NCI-H524 (cell line): ENCODE measurements at places on chromosomes 2 and 18.
A peak's percentile ranks its signal among the peaks of the same experiment; 100 is the strongest.

- no peak for DNase-seq
These were observed 113.9 kb downstream of the MYO5B start for GRCh38 chr18:50080932-50081560.

DNA sequence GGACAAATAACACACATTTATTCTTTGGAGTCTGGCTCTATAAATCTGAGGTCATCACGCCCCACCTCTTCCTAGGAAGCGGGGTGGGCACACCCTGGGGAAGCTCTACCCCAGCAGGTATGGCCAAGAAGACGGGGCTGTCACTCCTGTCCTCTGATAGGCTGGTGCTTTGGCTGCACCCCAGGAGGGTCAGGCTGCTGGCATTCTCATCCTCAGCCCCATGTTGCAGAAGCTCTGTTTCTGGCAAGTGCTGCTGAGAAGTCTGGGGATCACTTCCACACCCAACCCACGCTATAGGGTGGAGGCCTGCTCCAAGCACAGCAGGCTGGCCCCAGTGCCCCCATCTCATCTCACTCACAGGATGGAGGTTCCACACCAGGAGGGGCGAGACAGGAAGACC, 17.6 kb downstream of the ARHGEF4 start:
- DNase-seq, result no peak

- no peak for DNase-seq
These were observed 274.8 kb downstream of the ALPK2 start for GRCh38 chr18:58354051-58354450.

- DNase-seq, result no peak
These were observed 36.2 kb downstream of the XDH start for GRCh38 chr2:31378389-31378788.

DNA sequence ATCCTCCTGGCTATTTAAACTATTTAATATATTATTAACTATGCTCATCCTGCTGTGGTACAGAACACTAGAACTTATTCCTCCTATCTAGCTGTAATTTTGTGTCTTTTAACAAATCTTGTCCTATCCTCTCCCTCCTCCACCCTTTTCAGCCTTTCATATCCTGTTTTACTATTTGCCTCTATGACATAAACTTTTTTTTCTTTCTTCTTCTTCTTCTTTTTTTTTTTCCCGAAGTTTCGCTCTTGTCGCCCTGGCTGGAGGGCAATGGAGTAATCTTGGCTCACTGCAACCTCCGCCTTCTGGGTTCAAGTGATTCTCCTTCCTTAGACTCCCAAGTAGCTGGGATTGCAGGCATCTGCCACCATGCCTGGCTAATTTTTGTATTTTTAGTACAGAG, 201.5 kb downstream of the LPIN1 start:
- DNase-seq, result no peak

GRCh38 chr2:122754561-122754960, 999.1 kb downstream of the TSN start:
- no peak for DNase-seq

GRCh38 chr2:124646166-124646815, 621.2 kb downstream of the CNTNAP5 start:
- DNase-seq, result no peak

GRCh38 chr2:67652679-67653078, 255.5 kb downstream of the ETAA1 start:
- DNase-seq, result no peak

GRCh38 chr2:129285012-129285411, 694.5 kb upstream of the RAB6C start:
- no peak for DNase-seq

DNA sequence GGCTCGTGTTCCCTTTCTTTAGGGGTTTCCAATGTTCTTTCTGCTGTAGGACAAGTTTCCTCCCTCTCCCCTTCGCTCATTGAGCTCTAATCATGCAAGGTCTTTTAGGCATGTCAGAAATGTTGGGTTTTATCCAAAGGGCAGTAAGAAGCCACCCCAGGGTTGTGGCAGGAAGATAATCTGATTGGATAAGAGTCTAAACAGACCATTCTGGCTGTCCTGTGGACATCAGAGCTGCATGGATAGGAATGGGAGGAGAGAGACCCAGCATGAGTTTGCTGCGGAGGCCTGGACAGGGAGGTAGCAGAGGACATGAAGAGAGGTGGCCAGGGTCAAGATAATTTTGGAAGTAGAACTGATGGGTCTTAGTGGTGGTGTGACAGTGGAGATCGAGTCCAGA, 88.2 kb downstream of the ACKR3 start:
- DNase-seq, result no peak

DNA sequence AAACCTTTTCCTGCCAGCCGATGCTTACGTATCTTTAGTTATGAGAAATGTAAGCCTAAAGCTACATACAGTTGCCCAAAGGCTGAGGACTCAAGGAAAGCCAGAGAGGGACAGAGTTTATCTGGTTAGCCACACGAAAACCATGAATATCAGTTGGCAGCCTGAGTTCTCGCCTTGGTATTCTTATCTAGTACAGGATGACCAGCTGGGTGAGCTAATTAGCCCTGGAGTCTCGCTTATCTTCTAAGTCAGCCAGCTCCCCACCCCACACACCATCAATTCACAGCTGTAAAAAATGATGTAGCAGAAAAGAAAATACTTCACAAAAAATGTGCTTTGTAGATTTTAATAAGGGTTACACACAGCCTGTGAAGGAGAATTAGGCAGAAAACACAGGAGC, 617.5 kb upstream of the SOX11 start:
- no peak for DNase-seq

- peak; percentile 27 for DNase-seq
These were observed 90.2 kb upstream of the TMEM18 start for GRCh38 chr2:767440-767839.

GRCh38 chr2:12669036-12669435, 47.7 kb upstream of the TRIB2 start:
- no peak for DNase-seq

DNA sequence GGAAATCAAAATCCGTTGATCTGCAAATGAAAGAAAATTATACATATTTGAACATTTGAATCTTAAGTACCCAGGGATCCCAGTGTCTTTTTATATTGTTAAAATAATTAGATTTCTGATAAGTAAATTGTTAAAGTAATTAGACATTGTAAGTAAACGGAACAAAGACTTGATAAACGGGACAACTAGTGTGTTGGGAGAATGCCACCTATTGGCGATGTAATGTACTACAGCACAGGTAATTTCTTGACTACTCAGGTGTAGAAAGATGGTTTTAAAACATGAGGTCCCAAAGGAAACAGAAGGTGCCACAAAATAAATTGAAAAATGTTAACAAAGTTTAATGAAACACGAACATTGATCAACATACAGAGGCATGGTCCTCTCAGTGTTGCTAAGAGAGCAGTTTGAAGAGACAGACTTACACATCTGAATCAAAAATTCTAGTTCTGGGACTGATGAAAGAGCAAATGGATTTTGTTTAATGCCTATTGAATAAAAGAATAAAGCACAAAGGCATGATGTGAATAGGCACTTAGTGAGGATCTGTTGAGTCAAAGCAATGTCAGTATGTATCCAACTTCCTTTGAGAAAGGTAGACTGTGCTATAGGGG, 103.4 kb upstream of the RASGRP3 start:
- DNase-seq, result peak; percentile 53

- DNase-seq, result no peak
These were observed 18.9 kb downstream of the SLC8A1 start for GRCh38 chr2:40432921-40433483.

DNA sequence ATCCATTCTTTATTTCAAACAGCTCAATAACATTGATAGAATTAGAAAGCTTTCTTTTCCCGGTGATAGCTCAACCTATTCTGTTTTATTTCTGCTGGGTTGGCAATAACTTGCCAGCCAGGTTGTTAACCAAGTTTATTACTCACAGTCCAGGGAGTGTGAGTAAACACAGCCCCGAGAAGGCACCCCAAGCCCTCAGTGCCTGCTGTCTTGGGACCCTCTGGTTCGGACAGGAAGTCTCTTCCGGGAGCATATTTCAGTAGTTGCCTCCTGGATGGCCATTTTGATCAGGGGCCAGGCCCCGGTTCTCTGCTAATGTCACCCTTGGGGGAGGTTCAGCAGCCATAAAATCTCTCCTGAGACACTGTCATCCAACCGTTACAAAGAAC, 176.8 kb downstream of the INO80D start:
- DNase-seq, result no peak

DNA sequence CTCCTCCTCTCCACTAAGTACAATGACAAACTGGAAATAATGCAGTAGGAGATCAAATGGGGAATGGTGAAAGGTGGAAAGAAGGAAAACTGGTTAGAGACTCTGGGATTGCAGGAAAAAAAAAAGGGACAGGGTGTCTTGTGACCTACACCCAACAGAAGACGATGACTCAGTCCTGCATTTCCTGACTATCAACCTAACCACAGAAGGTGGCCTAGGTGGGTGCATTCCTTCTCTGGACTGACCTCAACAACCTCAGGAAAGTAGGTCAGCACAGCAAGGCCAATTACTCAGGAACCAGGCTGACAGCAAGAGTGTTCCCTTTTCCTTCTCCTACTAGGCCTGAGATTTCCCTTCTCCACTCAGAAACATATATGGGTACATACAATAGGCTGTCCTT, 1386.4 kb upstream of the ZEB2 start:
- DNase-seq, result no peak

GRCh38 chr2:80153151-80153550, 151.4 kb downstream of the LRRTM1 start:
- no peak for DNase-seq

GRCh38 chr2:38778687-38779082, 675 bp downstream of the GEMIN6 start:
- peak; percentile 60 for DNase-seq

- no peak for DNase-seq
These were observed 250.9 kb downstream of the DSEL start for GRCh38 chr18:67265464-67266245.

GRCh38 chr18:37084912-37085311, 256.0 kb downstream of the KIAA1328 start:
- DNase-seq, result no peak

DNA sequence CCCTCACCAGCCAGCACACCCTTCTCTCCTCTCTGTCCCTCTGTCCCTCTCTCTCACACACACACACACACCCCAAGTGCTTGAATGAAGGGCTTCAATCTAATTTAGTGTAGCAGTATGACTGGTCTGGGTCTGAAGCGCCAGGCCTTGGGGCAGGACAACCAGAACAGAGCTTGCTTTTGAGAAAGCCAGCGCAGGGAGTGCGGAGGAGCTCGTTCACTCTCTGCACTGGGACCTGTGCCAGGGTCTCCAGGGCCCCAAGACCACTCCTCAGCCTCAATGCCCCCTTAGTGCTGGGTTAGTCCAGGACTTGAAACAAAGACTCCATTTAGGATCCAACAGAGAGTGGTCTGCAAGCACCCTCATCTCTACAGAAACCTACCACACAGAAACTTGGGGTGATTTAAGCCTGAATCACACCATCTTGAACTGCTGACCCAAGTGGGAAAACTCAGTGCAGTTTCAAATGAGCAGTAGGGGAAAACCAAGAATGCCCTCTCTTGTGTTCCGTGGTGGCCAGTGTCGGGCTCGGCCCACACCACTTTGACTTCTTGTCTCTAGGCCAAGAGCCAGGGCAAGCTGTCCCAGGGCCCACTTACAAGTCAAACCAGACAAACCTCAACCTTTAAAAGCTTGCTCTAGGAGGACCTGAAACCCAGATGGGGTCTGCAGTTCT, 66.6 kb upstream of the WIPF1 start:
- no peak for DNase-seq

GRCh38 chr2:27980242-27980641, 89.7 kb downstream of the BABAM2 start:
- DNase-seq, result no peak

- DNase-seq, result no peak
These were observed 36.8 kb upstream of the LDLRAD4 start for GRCh38 chr18:13181765-13182164.

- no peak for DNase-seq
These were observed 35.1 kb downstream of the TMEM18 start for GRCh38 chr2:641872-642815.

- DNase-seq, result no peak
These were observed 153.4 kb downstream of the MBP start for GRCh38 chr18:76979111-76979751.

GRCh38 chr2:30591186-30591585, 144.1 kb downstream of the LCLAT1 start:
- DNase-seq, result no peak

- peak; percentile 43 for DNase-seq
These were observed 3.6 kb upstream of the KIAA2012 start for GRCh38 chr2:202069170-202070067.

GRCh38 chr2:73697606-73698005, 39.5 kb downstream of the TPRKB start:
- DNase-seq, result no peak

DNA sequence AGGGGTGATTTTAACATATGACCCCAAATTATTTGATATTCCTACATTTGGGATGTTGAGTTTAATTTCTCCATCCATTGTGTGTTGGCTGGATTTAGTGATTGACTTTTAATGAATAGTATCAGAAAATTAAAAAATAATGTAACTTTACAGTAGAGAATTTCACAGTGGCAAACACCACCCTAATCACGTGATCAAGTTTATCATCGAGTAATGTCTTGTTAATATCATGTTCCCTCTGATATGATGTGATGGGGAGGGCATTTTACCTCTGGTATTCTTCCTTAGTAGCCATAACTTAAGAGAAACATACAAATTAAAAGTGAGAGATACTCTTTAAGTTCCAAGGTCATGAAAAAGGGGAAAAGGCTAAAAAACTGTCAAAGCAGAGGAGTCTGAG, 602.0 kb upstream of the CELF4 start:
- no peak for DNase-seq

DNA sequence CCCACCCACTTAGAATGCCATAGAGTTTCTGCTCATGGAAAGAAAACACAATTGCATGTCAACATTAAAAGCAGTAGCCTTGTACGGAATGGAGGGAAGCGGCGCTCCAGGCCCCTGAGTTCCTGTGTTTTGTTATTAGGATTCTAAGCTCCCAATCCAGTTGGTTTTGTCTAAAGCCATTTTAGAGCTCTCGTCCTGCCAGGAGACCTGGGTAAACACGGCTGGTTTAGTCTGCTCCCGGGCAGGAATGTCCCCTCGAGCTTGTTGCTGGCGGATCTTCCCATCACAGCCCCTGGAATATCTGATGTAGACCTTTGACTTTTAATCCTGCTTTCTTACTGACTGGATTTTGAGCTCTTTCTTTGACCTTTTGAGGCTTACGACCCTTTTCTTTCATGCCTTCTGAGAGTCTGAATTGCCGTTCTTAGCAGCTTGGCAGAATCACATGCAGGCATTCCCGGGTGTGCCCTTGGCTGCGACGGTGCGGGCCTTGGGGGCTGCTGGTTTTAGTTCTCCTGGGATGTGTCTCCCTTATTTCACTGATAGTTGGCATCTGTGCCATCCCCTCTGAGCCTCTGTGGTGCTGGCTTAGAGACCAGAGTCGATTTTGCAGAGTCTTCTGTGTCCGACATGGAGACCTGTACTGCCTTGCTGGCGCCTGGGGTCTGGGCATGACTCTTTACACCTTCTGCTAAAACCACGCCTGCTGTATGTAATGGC, 25.4 kb downstream of the GREB1 start:
- no peak for DNase-seq

DNA sequence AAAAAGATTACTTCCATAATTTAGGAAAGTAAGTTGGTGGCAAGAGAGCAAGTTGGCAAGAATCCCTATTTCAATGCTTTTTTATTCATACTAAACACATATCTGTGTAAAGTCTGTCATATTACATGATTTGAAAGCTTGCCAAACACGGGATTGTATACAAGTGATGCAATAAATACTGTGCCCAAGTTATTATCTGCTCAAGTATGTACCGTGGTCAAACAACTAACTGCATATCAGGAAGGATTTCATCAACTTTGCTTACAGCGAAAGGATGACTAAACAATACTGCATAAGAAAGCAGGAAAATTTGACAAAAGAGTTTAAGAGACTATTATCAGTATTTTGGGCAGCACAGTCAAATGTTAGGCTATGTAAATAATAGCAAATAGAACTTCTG, 69.6 kb upstream of the SCN1A start:
- no peak for DNase-seq

- no peak for DNase-seq
These were observed 134.7 kb downstream of the EML6 start for GRCh38 chr2:54858021-54858681.
